ENCODE measurements at places on chromosomes 4 and X.

- DNase-seq: no peak
These were observed 84.8 kb downstream of the TNIP2 start for GRCh38 chr4:2671267-2671895.

- no peak for DNase-seq
These were observed 894.0 kb upstream of the FRG1 start for GRCh38 chr4:189046642-189047041.

DNA sequence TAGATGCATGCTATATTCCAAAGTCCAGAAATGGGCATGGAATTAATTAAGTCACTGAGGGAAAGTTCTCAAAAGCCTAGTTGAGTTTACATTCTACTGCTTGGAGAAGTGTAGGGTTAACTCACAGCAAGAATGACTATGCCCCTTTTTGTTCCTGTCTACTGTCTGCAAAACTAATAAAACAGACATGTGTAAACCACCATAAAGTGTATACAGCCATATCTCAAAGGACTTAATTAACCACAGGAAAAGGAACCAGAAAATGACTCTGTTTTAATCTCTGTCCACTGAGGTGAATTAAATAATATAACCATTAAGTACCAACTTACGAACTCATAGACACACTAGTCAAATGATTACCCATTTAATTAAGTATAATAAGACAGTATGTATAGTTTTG lies 84.9 kb downstream of the PRDM5 start:
- no peak for DNase-seq

GRCh38 chr4:135548711-135549110 lies 1347.1 kb upstream of the PABPC4L start:
- DNase-seq: no peak

GRCh38 chrX:123121241-123121640 lies 62.8 kb upstream of the GRIA3 start:
- no peak for DNase-seq

GRCh38 chr4:87077914-87078585 lies 142.4 kb downstream of the KLHL8 start:
- DNase-seq: no peak

DNA sequence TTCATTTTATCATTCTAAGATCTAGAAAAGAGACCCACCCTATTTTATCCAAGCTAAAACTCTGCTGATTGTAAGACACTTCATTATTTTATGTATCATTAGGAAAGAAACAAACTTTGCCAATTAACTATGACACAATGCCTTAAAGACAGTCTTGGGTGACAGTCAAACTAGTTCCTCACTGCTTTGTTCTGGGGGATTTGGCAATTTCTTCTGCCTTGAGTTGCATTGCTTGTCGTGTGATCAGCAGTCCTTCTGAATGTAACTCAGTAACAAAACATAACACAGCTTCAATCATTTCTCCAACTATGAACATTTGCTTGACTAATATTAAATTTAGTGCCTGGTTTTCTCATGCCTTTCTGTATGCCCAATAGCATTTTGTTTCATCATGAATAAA lies 577.9 kb upstream of the DIPK2B start:
- DNase-seq: no peak

DNA sequence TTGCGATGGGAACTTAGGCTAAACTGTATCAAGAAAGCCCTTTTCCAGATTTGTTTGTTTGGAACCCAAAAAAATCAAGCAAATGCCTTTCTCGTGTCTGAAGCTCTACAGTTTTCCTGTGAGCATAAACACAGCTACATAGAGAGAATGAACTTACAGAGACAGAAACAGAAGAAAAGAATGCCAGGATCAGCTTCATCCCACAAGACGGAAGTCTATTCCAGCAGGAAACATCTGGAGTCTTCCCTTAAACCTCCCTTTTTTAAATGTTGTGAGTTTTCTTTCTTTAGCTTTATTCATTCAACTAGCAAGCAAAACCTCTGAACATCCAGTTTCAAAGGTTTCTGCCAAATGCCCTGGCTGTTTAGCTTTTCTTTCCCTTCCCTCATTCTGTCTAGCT lies 32.6 kb upstream of the ZFP42 start:
- DNase-seq: no peak

GRCh38 chr4:121951521-121952110 lies at the start of gene TRPC3:
TRPC3 (minus strand) TSS chr4:121952060; CDS start chr4:121951680, 380 bp downstream.
- DNase-seq: no peak

- DNase-seq: no peak
These were observed 12.4 kb upstream of the TRIM2 start for GRCh38 chr4:153191795-153192363.

DNA sequence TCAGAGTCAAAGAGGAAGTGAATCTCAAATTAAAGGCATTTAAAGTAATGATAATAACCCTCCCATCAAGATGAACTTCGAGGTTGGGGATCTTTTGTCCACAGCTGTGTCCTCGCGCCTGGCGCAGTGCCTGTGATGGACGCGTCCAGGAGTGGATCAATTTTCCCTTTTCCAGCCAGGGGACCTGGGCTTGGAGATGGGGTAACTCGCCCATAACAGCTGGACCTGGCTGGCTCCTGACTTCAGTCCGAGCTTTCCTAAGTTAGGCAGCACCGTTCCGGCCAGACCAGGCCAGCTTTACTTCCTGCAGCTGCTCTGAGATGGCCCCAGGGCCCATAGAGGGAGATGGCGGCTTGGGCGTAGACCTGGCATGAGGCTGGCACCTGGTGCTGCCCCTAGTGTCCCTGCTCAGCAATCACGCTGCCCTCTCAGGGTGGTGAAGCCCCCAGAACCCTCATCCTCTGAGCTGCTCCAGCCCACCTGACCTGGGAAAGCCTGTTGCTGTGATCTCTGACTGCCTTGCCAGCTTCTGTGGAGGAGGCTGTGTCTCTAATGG lies 23.9 kb downstream of the ADRA2C start:
- DNase-seq: no peak

- DNase-seq: no peak
These were observed 16.1 kb downstream of the FAM120C start for GRCh38 chrX:54166915-54167314.

- no peak for DNase-seq
These were observed 62.8 kb downstream of the SHISA3 start for GRCh38 chr4:42460043-42460442.

Data from HS-27A (cell line).